ENCODE measurements at places on chromosomes 12 and 14. TPM values are rescaled to one million over a fixed set of nuclear protein-coding genes. Genes with fewer than 3 reads are reported as not detected.

The P2RX2 gene
- not detected for polyA plus RNA-seq

The ADAM21 gene
- 0.08 TPM for polyA plus RNA-seq

The SLCO1B1 gene
- not detected for polyA plus RNA-seq

The MYF5 gene
- polyA plus RNA-seq = not detected

The WDR89 gene
- 20.5 TPM for polyA plus RNA-seq

The RNASE3 gene
- not detected for polyA plus RNA-seq

The METTL17 gene
- 29.8 TPM for polyA plus RNA-seq

GRCh38 chr14:103332143-103332919, 1.7 kb upstream of the EIF5 start:
- DNase-seq = no peak
- H3K4me3 ChIP-seq = peak overlapping the region; percentile 59
- peak overlapping the region; percentile 92 for H3K27ac ChIP-seq
- peaks cover 40% of the 10 kb centered on the region for H3K4me1 ChIP-seq
- peaks cover 26% of the 10 kb centered on the region for H3K36me3 ChIP-seq
- H3K27me3 ChIP-seq = no peaks in the 10 kb centered on the region

DNA sequence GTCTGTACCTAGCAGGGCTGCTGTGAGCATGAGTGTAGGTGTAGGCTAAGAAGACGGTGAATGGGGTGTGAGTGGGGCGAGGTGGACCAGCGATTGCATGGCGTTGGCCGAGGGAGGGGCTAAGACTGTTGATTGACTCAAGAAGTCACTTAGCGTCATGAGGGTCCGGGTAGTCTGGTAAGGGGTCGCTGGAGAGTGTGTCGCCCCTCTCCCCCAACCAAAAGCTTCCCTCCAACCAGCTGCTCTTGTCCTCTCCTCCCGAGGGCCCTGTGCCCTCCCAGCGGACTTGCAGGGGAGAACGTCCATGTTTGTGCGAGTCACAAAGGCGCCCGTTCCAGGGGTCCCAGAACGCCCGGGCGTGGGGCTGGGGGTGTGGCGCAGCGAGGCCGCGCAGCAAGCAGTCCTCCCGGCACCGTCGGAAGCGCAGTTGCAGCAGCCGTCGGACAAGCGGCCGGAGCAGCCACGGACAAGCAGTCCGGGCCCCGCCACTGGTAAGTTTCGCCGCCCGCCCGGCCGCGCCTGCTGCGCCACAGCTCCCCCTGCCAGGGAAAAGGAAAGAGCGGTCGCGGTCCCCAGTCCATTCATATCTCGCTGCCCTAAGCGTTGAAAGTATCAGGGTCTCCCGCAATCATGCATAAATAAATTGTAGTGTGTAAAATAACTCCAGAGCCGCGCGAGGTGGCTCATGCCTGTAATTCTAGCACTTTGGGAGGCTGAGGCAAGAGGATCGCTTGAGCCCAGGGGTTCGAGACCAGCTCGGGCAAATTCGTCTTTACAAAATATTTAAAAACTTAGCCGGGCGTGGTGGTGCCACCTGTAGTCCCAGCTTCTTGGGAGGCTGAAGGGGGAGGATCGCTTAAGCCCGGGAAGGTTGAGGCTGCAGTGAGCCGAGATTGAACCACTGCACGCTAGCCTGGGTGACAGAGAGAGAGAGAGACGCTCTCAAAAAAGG, at the start of gene CCDC63:
Gene CCDC63 (plus strand): TSS at position 373 of the 952 bp plus-strand sequence. CDS start 5,968 bp downstream, outside the sequence.
- DNase-seq = no peak
- H3K27me3 ChIP-seq = peaks cover 33% of the 10 kb centered on the region

DNA sequence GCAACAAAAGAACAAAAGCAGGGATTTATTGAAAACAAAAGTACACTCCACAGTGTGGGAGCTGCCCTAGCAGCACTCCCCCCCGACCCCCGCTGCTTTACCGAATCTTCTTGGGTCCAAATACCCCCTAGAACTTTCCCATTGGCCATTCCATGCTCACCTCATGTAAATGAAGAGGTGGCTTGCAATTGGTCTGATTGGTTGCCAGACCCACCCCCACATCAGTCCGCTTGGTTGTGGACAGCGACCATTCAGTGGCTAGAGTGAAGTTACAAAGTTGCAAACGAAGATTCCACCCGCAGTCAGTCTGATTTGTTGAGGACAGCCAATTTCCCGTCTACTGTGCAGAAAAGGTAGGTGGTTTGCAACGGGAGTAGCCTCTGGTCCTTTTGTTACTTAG, 3.9 kb downstream of the STYX start:
- no peak overlapping the region for H3K4me3 ChIP-seq
- peak overlapping the region; percentile 74 for H3K27ac ChIP-seq
- H3K36me3 ChIP-seq = peaks cover 37% of the 10 kb centered on the region

DNA sequence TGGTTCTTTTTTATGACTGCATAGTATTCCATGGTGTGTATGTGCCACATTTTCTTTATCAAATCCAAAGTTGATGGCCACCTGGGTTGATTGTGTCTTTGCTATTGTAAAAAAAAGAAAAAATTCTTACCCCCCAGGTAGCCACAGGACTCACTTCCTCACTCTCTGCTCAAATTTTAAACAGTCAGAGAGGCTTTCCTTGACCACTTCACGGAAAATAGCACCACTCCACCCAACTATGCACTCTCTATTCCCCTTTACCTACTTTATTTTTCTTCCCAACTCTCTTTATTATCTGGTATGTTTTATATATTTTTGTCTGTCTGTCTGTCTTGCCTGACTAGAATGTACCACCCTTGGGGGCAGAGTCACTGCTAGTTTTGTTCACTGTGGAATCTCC, 205.3 kb downstream of the BTG1 start:
- peaks cover 7% of the 10 kb centered on the region for H3K4me1 ChIP-seq
- no peak overlapping the region for H3K4me3 ChIP-seq
- no peak for DNase-seq
- H3K36me3 ChIP-seq = peaks cover 20% of the 10 kb centered on the region

DNA sequence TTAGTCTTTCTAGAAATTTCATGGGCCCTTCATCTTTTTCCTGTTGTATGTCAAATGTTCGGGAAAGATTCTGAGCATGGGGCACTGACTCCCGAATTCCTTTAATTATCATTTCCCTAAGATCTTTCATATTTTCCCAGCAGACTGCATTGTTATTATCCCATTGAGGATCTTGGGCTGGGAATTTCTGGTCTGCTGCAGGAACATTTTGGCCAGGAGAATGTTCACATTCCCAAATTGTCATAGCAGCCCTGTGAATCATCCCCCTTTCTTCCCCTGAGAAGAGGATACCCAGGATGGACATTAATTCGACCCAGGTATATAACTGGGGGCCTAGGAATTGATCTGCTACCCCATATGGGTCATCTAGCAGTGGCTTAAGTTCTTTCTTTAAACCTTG, 112.5 kb downstream of the RIN3 start:
- peaks cover 13% of the 10 kb centered on the region for H3K4me1 ChIP-seq
- no peak overlapping the region for H3K27ac ChIP-seq
- no peak for DNase-seq
- no peak overlapping the region for H3K4me3 ChIP-seq
- peaks cover 33% of the 10 kb centered on the region for H3K36me3 ChIP-seq

- no peaks in the 10 kb centered on the region for H3K27me3 ChIP-seq
- no peak overlapping the region for H3K4me3 ChIP-seq
- DNase-seq = no peak
Measured at GRCh38 chr12:103529306-103529705, 33.5 kb upstream of the C12orf42 start.

GRCh38 chr12:128312661-128313060, 45.7 kb downstream of the TMEM132C start:
- H3K27me3 ChIP-seq = peaks cover 3% of the 10 kb centered on the region
- no peak overlapping the region for H3K4me3 ChIP-seq
- DNase-seq = no peak
- H3K27ac ChIP-seq = no peak overlapping the region

GRCh38 chr14:100028990-100029677, 36.1 kb upstream of the EVL start:
- no peak for DNase-seq
- H3K27me3 ChIP-seq = peaks cover 1% of the 10 kb centered on the region
- H3K36me3 ChIP-seq = no peaks in the 10 kb centered on the region
- no peak overlapping the region for H3K27ac ChIP-seq
- no peak overlapping the region for H3K4me3 ChIP-seq
- H3K4me1 ChIP-seq = peaks cover 17% of the 10 kb centered on the region

DNA sequence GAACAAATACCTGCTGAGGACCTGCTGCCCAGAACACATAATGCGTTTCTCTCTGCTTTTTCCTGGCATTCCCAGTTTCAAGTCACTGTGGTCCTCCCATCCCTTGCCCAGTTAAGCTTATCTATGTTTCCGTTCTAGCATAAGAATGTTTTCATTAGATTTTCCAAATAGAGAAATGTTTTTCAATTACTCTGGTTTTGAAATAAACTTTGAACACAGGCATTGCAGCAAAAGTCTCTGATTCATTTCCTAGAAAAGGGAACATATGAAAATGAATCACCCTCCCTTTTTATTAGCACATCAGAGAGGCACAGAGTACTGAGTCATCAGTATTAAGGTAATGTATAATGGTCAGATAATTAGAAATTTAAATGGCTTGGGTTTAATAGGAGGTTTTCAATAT, 201.1 kb upstream of the TMEM260 start:
- H3K27ac ChIP-seq = no peak overlapping the region
- H3K36me3 ChIP-seq = peaks cover 3% of the 10 kb centered on the region

DNA sequence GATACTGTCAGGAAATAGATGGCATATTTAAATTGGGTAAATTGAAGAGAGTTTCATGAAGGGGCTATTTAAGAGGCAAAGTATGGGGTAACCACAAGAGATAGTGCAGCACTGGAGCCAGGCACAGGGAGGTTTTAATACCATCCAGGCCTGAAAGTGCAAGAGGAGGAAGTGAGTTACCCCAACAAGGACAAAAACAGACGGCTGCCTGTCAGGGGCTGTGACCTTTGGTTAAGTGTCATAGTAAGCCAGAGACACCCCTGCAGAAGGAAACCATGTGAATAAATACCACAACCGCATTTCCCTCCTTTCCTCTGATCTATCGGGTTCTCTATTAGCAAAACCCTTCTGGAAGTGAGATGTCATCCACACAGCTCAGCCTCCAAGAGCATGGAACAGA, 122.0 kb upstream of the DHRS4 start:
- no peak overlapping the region for H3K27ac ChIP-seq
- DNase-seq = no peak
- H3K4me3 ChIP-seq = no peak overlapping the region
- H3K27me3 ChIP-seq = peaks cover 7% of the 10 kb centered on the region

DNA sequence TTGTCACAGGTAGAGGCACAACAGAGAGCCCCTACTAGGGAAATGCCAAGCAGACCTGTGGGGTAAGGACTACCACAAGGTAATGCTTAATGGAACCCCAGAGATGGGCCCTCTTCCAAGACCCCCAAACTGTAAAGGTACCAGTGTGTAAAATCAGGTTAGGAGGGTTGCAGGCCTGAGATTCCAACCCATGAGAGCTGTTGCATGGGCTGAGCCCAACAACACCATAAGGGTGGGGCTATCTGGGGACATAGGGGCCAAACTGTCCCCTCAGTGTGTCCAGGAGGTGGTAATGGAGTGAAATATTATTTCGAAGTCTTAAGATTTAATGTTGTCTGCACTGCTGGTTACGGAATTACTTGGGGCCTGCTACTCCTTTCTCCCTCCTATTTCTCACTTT, 620.2 kb downstream of the ETNK1 start:
- no peak overlapping the region for H3K4me3 ChIP-seq
- H3K4me1 ChIP-seq = no peaks in the 10 kb centered on the region
- no peak for DNase-seq

- H3K4me3 ChIP-seq = no peak overlapping the region
- H3K27ac ChIP-seq = no peak overlapping the region
- no peaks in the 10 kb centered on the region for H3K4me1 ChIP-seq
- no peak for DNase-seq
- no peaks in the 10 kb centered on the region for H3K36me3 ChIP-seq
- no peaks in the 10 kb centered on the region for H3K27me3 ChIP-seq
Measured at GRCh38 chr12:124130691-124131591, 157.9 kb downstream of the ZNF664 start.

DNA sequence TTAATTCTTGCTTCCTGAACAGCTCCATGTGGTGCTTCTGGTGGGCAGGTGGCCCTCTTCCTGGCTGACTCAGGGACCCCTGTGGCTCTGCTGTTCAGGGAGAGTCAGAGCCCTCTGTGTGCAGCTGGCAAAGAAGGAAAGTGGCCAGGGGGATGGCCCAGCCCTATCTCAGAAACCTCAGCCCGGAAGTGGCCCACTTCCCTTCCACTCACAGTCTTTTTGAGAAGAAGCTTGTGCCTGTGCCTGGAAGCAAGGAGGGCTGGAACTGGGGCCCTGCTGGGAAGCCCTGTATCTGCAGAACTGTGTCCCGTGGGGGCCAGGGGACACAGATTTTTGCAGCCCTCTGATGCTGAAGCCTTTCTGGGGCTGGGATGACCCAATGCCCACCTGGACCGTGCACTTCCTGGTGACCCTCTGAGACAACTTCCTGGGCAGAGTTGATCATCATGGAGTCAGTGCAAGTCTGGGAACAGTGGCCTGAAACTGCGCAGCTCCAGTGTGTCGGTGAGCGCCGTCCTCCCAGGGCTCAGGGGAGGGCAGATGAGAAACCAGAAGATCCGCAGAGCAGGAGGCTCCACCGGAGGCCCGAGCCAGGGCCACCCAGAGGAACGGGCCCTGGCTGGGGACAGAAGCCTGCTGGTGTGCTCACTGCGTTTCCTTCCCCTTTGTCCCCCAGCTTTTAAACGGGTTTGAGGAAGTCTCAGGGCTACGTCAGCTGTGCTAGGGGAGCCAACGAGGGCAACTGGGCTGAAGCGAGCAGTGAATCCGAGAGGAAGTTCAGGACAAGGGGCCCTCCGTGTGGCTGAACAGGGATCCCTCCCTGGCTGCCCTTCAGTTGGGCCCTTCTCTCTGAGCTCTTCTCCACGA, 217.4 kb upstream of the RTL1 start:
- H3K27ac ChIP-seq = no peak overlapping the region
- H3K36me3 ChIP-seq = no peaks in the 10 kb centered on the region
- peak overlapping the region; percentile 88 for H3K4me3 ChIP-seq
- H3K4me1 ChIP-seq = peaks cover 28% of the 10 kb centered on the region

DNA sequence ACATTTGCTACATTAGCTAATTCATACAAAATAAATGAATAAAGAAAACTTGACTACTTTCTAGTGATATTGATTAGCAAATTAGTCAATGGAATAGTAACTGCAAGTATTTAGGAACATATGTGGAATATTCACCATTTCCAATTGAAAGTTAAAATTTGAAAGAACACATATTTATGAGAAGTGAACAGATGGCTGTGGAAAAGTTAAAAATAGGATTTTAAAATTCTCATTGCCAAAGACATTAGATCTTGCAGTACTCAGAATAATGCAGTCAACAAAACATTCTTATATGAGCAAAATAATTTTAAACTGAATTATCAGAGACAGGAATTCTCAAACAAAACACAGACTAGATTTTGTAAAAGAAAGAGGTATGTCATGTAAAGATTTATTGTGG, 613.9 kb upstream of the NOVA1 start:
- no peaks in the 10 kb centered on the region for H3K27me3 ChIP-seq
- no peaks in the 10 kb centered on the region for H3K36me3 ChIP-seq
- no peaks in the 10 kb centered on the region for H3K4me1 ChIP-seq

GRCh38 chr14:88017535-88017934, 12.6 kb downstream of the GPR65 start:
- no peak overlapping the region for H3K4me3 ChIP-seq
- H3K27ac ChIP-seq = no peak overlapping the region
- peaks cover 72% of the 10 kb centered on the region for H3K4me1 ChIP-seq

- no peaks in the 10 kb centered on the region for H3K36me3 ChIP-seq
- no peak overlapping the region for H3K4me3 ChIP-seq
- no peaks in the 10 kb centered on the region for H3K27me3 ChIP-seq
Measured at GRCh38 chr14:93909429-93910128, 17.6 kb upstream of the FAM181A start.

Measured in naive thymus-derived CD8-positive, alpha-beta T cell (primary cell).